Left renal pelvis (tissue), 4 donors: ENCODE measurements at places on chromosomes 1 and 21.

GRCh38 chr1:154750681-154751665 lies 119.1 kb downstream of the KCNN3 start:
- no peak for DNase-seq

GRCh38 chr1:228311091-228311490 lies 95.5 kb downstream of the TRIM11 start:
- no peak for DNase-seq

DNA sequence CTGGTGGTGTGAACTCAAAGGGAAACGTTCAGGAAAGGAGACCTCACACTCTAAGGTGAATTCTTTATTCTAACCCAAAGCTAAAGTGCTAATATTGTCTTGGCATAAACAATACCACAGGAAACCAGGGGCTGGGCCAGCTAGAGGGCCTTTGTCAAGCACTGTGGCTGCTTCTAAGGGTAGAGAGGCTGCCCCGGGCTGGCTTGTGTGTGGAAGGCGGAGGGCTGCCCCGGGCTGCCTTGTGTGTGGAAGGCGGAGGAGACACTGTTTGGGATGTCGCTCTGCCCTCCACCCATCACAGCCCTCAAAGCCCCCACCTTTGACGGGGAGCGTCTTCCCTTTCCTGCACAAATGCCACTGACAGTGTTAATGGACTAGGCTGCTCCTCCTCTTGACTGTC lies 216.8 kb downstream of the TOMM20 start:
- no peak for DNase-seq

DNA sequence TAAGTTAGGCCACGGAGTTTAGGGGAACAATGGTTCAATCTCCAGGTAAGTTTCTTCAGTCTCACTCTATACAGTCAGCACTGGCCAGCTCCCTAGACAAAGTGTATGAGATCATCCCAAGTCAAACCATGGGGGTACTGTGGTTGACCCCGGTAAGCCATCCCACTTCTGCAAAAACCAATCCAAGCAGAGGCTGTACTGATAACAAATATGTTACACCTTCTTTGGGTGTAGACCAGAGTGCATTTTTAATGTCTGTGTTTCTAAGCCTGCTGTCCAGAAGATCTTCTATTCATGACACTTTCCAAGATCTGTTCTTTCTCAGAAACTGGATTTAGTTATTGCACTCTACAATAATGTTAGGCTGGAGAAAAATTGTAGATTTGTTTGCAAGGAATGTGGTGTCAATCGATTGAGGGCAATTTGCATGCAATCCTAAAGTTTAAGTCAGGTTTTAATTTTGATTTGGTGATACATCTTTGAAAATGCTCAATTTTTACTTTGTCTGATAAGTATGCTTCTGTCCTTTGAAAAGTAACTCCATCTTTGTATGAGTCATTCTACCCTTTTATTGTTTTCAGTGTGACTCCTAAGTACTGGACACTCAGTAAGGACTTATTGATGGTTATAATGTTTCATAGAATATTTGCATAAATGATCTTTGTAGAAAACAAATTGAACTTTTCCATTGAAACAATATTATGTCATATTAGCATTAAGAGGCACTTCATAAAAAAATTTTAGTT lies 152.4 kb downstream of the HLX start:
- no peak for DNase-seq

GRCh38 chr1:231663211-231663792 lies 36.7 kb downstream of the DISC1 start:
- DNase-seq = no peak

DNA sequence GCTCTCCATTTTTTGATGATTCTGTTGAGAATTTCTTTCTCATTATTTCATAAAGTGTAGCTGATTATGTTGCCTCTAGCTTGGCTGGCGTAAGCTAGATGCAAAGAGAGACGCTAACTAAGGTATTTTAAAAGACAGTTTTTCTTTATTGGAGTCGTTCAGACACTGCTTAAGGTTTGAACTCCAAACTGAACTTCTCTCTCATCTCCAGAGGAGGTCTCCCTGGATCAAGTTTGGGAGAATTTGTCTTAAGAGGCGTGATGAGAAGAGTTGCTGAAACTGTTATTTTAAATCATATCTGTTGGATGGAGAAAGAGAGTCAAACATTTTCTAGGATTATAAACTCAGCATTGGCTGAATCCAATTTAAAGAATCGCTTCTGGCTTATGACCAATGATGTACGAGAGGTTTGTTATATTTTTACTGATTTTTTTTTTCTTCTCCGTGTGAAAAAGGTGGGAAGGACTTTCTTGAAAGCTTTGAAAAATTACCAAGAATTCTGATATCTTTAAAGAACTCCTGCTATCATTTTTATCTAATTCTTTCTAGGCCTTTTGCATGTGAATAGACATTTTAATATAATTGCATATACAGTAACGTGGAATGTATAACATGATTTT lies 34.0 kb downstream of the MAP3K7CL start:
- no peak for DNase-seq

DNA sequence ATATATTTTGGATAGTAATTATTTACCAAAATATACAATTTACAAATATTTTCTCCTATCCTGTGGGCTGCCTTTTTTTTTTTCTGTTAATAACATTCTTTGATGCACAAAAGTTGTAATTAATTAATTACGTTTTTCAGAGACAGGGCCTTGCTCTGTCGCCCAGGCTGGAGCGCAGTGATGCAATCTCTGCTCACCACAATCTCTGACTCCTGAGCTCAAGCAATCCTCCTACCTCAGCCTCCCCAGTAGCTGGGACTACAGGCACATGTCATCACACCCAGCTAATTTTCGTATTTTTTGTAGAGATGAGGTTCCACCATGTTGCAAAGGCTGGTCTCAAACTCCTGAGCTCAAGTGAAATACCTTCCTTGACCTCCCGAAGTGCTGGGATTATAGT lies 21.3 kb upstream of the ZMYM4 start:
- no peak for DNase-seq

DNA sequence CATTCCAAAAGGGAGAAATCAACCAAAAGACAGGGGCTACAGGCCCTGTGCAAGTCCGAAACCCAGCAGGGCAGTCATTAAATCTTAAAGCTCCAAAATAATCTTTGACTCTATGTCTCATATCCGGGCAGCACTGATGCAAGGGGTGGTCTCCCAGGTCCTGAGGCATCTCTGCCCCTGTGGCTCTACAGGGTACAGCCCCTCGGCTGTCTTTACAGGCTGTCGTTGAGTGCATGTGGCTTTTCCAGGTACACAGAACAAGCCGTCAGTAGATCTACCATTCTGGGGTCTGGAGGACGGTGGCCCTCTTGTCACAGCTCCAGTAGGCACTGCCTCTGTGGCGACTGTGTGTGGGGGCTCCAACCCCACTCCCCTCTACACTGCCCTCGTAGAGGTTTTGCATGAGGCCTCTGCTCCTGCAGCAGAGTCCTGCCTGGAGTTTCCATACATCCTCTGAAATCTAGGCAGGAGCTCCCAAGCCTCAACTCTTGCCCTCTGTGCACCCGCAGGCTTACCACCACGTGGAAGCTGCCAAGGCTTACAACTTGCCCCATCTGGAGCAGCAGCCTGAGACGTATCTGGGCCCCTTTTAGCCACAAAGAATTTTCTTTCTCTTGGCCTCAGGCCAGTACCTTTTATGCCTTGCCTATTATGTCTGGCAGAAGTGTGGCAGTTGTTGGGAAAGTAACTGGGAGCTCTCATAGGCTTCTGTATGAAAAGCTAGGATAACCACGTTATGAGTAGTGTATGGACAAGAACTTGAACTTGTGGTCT lies 52.5 kb downstream of the POU2F1 start:
- no peak for DNase-seq

DNA sequence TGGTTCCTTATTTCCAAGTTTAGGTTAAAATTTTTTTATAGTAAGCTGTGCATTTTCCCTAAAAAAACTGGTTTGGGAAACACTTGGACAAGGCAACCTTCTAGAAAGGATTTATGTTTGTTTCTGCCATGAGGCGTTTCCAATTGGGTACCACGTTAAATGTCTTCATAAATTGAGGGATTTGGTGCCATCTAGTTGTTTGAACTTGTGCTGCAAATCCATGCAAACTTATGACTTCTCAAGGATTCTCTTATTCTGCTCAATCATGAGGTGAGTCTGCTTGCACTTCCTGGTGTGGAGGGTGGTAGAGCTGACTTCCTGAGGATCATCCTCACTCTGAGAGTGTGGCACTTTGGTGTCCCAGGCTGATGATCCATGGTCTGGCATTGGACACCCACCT lies 123.3 kb downstream of the PCNX2 start:
- DNase-seq = no peak

- no peak for DNase-seq
These were observed 178.1 kb downstream of the AK5 start for GRCh38 chr1:77459881-77460280.

GRCh38 chr1:84719543-84720217 lies 29.4 kb upstream of the SSX2IP start:
- DNase-seq = no peak

- DNase-seq = no peak
These were observed 11.0 kb downstream of the UBL4B start for GRCh38 chr1:110123224-110123623.

GRCh38 chr21:28235169-28235895 lies 757.3 kb downstream of the LTN1 start:
- no peak for DNase-seq

DNA sequence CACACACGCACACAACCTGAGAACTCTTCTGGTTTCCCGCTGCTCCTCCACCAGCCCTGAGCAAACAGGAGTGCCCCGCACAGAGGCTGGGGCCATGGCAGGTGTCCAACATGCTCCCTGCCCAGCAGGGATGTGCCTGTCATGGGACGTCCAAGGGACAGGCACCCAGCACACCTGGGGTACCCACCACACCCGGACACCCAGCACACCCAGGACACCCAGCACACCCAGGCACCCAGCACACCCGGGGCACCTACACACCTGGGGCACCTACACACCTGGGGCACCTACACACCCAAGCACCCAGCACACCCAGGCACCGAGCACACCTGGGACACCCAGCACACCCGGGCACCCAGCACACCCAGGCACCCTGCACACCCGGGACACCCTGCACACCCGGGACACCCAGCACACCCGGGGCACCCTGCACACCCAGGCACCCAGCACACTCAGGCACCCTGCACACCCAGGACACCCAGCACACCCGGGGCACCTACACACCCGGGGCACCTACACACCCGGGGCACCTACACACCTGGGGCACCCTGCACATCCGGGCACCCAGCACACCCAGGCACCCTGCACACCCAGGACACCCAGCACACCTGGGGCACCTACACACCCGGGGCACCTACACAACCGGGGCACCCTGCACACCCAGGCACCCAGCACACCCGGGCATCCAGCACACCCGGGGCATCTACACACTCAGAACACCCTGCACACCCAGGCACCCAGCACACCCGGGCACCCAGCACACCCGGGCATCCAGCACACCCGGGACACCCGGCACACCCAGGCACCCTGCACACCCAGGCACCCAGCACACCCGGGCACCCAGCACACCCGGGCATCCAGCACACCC lies 37.9 kb downstream of the UBE2G2 start:
- DNase-seq = no peak

GRCh38 chr1:234683127-234683860 lies 73.3 kb upstream of the IRF2BP2 start:
- no peak for DNase-seq

GRCh38 chr1:15158506-15159165 lies 5.1 kb downstream of the TMEM51 start:
- DNase-seq = no peak

GRCh38 chr1:55061706-55062321 lies 22.5 kb downstream of the PCSK9 start:
- DNase-seq = no peak

- no peak for DNase-seq
These were observed 24.1 kb downstream of the NIBAN1 start for GRCh38 chr1:184950227-184950626.

DNA sequence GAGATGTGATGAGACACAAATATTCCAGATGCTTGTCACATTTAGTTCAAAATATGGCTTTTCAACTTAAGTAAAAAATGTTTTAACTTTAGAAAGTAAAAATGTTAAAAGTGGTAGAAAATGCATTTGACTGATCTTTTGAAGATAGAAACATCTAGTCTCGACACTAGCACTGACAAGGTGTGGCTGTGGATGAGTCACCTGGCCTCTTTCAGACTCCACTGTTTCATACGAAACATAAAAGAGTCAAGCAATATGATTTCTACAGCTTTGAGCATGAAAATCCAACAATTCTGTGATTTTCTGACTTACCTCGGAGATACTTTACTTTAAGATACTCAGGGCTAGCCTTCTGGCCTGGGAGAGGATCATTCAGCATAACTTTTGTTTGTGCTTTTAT lies 47.7 kb downstream of the TTC13 start:
- no peak for DNase-seq

DNA sequence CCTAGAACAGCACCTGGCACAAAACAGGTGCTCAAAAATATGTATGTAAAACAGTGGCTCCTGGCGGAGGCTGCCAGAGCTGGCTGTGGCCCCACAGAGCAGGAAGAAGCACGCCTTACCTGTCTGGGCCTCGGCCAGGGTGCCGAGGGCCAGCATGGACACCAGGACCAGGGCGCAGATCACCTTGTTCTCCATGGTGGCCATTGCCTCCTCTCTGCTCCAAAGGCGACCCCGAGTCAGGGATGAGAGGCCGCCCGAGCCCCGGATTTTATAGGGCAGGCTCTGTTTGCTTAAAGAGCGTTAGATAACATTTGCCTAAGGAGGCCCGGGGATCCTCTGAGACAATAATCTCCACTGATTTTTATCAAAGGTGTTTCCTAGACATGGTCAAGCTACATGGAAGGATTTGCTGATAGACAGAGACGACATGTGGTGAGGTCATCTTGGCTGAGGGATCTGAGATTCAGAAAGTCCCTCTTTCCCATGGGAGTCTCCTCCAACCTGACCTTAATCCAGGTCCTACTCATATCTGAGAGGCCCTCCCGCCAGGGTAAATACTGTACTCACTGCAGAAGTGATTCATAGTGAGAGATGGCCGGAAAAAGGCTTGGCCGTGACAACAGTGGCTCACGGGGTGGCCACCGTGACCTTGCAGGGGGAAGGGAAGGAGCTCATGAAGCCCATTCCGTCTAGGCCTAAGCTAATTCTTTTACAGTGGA lies at the start of gene TFF1:
TFF1 (minus strand) TSS at position 244 of the 719 bp plus-strand sequence; CDS start at position 204, 40 bp downstream.
- no peak for DNase-seq

GRCh38 chr1:230025686-230026085 lies 41.4 kb upstream of the GALNT2 start:
- no peak for DNase-seq

GRCh38 chr1:202680586-202681352 lies 29.5 kb downstream of the SYT2 start:
- peak; percentile 24 for DNase-seq

DNA sequence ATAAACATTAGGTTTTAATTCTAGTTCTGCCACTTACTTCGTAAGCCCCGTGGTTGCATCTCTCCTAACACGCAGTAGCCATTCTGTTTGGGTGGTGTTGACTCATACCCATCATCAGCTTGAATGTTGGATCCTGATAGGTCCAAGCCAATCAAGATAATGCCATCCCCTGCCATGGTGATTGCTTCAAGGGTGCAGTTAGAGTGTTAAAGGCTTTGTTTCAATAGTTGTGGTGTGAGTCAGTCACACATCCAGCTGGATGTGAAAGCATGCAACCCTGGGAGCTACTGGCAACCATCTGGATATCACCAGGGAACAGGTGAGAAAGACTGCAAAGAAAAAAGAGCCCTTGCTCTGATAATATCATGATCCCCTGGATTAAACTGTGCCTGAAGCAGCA lies 69.1 kb downstream of the OMA1 start:
- no peak for DNase-seq

GRCh38 chr1:51472359-51472758 lies 46.7 kb downstream of the EPS15 start:
- no peak for DNase-seq

GRCh38 chr1:224781800-224782199 lies 147.7 kb upstream of the DNAH14 start:
- no peak for DNase-seq
